ENCODE measurements at places on chromosomes 4 and X. TPM values are rescaled to one million over a fixed set of nuclear protein-coding genes. Genes with fewer than 3 reads are reported as not detected.

GRCh38 chr4:184745831-184746795 lies 12.2 kb upstream of the CENPU start:
- peak; percentile 73 for DNase-seq

DNA sequence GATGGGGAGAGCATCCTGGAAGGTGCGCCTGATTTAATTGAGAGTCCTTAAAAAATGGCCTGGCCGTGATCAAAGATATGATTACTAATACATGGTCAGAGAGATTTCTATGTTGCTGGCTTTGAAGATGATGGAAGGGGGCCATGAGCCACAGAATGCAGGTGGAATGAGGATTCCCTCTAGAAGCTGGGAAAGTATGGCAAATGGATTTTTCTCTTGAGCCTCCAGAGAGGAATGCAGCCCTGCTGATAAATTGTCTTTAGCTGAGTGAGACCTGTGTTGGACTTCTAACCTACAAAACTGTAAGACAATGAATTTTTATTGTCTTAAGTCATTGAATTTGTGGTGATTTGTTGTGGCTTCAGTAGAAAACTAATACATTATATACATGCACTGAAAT lies 7.7 kb downstream of the NUDT9 start:
- DNase-seq = no peak

- no peak for DNase-seq
Measured at GRCh38 chr4:107619731-107620130, 100.3 kb downstream of the PAPSS1 start.

DNA sequence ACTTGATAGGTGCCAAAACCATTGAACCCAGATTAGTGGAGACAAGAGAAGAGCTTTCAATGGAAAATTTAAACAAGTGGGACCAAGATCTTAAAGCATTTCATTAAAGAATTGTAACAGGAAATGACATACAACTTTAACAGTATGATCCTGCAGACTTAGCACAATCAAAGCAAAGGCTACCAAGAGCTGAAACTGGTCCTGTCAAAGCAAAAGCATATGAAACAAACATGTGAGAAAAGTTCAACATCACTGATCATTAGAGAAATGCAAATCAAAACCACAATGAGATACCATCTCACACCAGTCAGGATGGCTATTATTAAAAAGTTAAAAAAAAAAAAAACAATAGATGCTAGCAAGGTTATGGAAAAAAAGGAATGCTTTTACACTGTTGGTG lies 425.6 kb downstream of the IL1RAPL1 start:
- DNase-seq = no peak

- no peak for DNase-seq
Measured at GRCh38 chrX:121876305-121876704, 828.9 kb downstream of the GLUD2 start.

- peak; percentile 70 for DNase-seq
Measured at GRCh38 chr4:183098723-183099536, at the start of gene WWC2. Gene WWC2, plus strand, starts transcription at chr4:183099257. Its CDS starts 235 bp downstream, at chr4:183099492.

- DNase-seq = no peak
Measured at GRCh38 chrX:134377537-134377936, 82.4 kb upstream of the HPRT1 start.

GRCh38 chr4:154781983-154782293 lies 866 bp downstream of the RBM46 start:
- DNase-seq = no peak

DNA sequence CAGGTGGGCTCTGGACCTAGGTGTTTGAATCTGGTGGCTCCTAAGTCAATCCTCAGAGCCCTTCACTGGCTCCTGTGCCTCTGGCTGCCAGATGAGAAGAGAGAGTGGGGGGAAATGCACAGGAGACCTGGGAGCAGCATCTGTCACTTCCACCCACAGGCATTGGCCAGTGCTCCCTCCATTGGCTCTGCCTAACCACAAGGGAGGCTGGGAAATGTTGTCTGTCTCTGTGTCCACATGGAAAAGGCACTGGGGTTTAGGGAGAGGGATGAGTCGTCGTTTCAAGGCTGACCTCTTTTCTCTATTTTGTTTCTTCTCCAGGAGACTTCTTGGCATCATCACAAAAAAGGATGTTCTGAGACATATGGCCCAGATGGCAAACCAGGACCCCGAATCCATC lies 76.4 kb downstream of the CLCN4 start:
- no peak for DNase-seq

DNA sequence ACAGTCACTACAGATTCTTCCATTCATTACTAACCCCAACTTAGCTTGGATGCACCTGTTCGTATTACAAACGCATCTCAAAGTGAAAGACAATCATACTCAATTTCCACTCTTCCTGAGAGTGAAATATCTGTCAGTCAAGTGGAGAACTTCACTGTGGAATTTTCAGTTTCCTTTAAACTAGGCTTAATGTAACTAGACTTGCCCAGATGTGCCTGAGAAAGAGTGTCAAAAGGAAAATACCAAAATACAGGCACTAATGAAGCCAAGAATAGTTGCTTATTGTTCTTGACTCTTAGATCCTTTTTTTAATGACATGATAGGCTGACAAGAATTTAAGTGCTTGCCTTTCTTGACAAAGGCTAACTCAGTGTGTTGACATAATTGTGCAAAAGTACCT lies 72.4 kb upstream of the NR3C2 start:
- no peak for DNase-seq

GRCh38 chrX:138638996-138639395 lies 72.5 kb downstream of the FGF13 start:
- no peak for DNase-seq

Gene TCP11X2
- not detected for total RNA-seq

Gene TCEAL7
- total RNA-seq = not detected

Gene GLUD2
- total RNA-seq = not detected

Gene CTAG1A
- total RNA-seq = not detected

Gene TRPC3
- total RNA-seq = 2.0 TPM

Gene TMEM154
- 13.4 TPM for total RNA-seq

Gene FRMPD4
- total RNA-seq = not detected

Measured in activated naive CD4-positive, alpha-beta T cell treated with anti-CD3 and anti-CD28 coated beads, Interleukin-2, amount 50 U/mL, for 72 hours (primary cell).